ENCODE measurements at places on chromosomes 16 and 17.

- DNase-seq = peak; percentile 37
Measured at GRCh38 chr17:16486373-16487250, 5.4 kb downstream of the LRRC75A start.

- DNase-seq = no peak
Measured at GRCh38 chr17:74856112-74856511, 3.6 kb downstream of the GRIN2C start.

DNA sequence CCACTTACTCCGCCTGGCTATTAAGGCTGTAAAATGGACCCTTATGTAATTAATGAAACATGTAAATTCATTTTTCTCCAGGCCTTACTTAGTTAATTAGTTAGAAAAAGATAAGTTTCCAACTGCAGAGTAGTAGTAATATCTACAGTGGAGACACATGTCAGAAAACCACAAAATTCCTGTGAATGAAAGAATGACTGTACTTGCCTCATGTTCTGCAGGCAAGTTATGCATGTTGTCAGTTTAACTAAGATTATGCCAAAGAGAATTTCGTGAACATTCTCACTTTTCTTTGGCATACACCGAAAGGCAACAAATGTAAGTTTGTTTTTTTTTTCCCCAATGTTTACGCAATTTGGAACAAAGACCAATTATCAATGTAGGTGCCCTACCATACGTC, 16.8 kb upstream of the CCL1 start:
- no peak for DNase-seq

- DNase-seq = no peak
Measured at GRCh38 chr16:49051576-49051975, 230.1 kb downstream of the CBLN1 start.

GRCh38 chr16:72120026-72120425, 26.4 kb downstream of the DHX38 start:
- no peak for DNase-seq

DNA sequence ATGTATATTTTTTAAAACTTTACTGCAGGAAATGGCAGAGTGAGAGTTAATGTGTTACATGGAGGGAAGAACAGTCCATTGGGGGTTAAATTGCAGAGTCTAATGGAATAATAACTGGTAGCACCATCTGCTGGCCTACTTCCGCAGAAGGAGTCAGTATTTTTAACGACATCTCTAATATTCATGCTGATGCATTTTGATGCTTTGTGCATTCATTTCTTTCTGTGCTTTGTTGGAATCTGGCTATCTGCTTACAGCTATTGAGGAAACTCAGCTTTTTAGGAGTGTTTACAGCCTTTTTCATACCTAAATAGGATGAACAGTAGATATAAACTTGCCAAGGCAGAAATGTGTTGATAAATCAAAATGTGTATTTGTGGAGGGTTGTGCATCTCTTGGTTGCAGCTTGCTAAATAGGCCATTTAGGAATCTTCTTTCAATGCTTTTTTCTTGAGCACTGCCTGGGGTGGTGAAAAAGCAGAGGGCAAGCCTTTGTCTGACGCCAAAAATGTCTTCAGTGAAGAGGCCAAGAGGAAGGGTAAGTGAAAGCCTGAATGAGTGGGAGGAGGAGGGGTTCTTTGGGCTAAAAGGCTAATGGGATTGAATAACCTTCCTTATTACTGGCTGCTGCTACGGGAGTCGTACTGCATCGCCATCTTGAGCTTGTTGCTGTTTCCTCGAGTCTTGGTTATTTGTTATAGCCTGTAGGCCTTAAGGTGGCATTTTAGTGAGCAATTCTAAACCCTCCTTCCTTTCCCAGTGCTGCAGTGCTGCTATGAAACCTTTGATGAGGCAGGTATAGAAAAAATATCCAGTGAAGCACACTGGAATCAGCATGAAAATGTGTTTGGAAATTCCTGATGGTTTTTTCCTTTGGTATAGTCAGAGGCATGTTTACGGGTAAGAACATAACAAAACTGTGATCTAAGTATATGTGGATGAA, 153.3 kb downstream of the CHD9 start:
- DNase-seq = peak; percentile 59

- no peak for DNase-seq
Measured at GRCh38 chr17:30334421-30334820, 564 bp upstream of the TMIGD1 start.

DNA sequence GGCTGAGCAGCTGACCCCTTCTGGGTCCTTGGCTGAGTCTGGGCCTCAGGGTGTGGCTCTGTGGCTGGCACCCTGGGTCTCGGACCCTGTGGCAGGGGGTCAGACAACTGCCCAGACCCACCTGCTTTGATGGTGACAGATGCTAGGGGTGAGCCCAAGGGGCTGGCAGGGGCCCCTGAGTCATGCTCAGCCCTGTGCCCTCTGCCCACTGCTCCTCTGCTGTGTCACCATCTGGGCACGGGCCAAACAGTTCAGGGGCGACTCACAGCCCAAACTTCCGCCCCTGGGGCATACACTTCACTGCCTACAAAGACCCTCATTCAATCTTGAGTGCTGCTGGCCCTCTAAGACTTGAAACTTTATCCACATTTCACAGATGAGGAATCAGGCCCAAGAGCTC, 5.7 kb downstream of the ADGRG1 start:
- no peak for DNase-seq

GRCh38 chr17:5846001-5846400, 224.2 kb upstream of the WSCD1 start:
- DNase-seq = no peak

DNA sequence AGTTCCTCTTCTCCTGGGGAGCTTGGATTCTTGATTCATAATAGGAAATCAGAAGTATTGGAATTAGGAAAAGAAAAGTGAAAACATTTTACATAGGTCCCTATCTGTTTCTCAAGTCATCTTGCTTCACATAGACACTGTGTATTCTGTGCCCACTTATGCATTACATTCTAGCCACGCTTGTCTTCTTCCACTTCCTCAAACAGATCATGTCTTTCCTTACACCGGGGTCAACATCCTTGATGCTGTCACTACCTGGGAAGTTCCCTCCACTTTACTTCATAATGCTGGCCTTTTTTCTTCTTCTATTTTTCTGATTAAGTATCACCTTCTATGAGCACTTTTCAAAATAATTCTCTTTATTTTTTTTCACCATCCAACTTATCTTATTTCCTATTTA, 606.4 kb upstream of the CDH8 start:
- no peak for DNase-seq

DNA sequence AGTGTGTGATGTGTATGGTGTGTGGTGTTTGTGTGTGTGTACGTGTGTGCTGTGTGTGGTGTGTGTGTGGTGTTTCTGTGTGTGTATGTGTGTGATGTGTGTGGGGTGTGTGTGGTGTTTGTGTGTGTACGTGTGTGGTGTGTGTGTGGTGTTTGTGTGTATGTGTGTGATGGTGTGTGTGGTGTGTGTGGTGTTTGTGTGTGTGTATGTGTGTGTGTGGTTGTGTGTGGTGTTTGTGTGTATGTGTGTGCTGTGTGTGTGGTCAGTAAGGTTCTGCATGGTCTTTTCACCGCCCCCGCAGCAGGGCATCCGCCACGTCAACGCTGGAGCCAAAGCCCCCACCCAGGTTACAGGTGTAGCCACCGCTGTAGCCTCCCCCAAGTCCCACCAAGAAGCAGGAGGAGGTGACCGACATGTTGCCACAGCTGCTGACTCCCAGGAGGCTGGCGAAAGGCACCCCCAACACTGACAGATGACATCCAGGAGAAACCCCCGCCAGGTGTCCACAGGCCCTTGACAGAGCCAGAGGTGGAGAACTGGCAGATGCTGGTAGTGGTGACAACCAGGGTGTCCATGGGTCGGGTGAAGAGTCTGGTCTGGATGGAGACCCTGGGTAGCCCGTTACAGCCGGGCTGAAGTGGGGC, 9.3 kb upstream of the KRT17 start:
- DNase-seq = no peak

DNA sequence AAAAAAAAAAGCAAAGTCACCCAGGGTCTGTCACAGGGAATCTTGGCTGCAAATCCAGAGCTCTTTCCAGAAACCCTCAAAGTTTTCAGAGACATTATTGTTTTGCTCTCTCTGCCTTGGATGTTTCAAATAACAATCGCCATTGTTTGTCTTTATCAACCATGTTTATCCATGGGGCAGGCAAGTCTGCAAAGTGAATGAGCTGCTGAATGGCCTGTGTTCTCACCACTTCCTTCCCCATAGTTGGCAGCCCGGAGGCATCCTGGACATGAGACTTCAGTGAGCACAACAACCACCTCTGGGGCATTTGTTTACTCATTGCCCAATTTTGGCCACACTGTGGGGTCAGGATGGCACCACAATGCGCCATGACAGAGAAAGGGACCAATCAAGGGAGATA, 53.1 kb upstream of the USP7 start:
- DNase-seq = no peak

- DNase-seq = no peak
Measured at GRCh38 chr17:56314026-56314425, 160.8 kb downstream of the ANKFN1 start.

DNA sequence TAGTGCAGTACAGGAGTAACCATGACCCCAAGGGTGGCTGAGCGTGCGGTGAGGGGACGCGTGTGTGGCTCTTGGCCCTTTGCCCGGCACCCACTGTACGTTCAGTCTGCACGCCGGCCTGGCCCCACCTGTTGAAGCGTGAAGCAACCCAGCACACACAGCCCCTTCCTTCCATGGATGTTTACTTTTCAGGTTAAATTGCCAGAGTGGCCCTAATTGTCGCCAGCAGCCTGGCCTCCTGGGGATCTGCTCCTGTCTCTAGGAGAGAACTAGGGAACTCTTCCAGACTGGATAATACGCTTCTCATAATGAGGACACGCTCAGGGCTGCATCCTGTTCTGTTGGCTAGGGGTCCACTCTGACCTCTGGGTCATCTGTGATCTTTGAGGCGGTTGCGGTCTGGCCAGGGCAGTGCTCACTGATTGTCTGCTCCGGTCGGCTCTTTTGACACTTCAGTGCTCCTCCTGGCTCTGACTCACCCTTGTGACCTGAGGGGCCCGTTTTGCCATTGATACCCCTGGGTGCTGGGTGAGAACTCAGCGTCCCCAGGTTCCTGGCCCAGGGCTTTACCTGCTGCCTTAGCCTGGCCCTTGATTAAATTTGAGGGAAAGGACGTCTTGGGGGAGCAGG, 27.7 kb downstream of the TPSG1 start:
- no peak for DNase-seq

DNA sequence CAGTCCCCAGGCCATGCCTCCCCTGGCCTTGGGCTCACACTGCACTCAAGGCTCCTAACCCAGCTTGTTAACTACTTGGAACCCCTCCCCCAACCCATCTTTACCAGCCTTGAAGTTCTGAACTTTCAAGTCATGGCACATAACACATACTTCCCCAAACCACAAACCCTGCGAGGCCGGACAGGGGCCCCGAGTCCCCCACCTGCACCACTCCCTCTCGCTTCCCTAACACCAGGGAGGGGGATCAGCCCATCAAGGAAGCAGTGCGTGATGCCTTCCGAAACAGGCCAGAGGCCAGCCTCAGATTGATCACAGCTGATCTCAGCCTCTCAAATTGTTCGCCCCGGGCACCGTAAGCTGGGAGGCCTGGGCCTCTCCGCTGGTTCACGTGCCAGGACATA, 3.0 kb upstream of the NLRC3 start:
- no peak for DNase-seq

DNA sequence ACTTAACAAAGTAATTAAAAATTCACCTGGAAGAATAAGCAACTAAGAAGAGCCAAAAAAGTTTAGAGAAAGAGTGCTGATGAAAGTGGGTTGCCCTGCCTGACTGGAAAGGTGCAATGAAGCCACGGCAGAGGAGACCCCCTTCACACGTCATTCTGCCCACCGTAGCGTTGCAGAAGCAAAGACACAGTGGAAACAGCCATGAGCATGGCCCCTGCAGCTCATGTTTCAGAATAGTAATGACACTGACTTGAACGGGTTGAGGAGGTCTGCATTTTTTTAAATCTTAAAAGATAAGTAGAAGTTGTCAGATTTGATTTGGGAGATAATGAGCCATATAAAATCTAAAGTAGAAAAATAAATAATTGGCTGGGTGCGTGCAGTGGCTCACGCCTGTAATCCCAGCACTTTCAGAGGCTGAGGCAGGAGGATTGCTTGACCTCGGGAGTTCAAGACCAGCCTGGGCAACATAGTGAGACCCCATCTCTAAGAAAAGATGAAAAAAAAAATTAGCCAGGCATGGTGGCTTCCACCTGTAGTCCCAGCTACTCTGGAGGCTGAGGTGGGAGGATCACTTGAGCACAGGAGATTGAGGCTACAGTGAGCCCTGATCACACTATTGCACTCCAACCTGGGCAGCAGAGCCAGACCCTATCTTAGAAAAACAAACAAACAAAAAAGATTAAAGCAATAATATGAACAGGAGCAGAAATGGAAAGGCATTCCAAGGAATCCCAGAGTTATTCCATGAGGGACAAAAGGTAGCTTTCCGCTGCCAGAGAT, 184.6 kb downstream of the LGALS9B start:
- no peak for DNase-seq

DNA sequence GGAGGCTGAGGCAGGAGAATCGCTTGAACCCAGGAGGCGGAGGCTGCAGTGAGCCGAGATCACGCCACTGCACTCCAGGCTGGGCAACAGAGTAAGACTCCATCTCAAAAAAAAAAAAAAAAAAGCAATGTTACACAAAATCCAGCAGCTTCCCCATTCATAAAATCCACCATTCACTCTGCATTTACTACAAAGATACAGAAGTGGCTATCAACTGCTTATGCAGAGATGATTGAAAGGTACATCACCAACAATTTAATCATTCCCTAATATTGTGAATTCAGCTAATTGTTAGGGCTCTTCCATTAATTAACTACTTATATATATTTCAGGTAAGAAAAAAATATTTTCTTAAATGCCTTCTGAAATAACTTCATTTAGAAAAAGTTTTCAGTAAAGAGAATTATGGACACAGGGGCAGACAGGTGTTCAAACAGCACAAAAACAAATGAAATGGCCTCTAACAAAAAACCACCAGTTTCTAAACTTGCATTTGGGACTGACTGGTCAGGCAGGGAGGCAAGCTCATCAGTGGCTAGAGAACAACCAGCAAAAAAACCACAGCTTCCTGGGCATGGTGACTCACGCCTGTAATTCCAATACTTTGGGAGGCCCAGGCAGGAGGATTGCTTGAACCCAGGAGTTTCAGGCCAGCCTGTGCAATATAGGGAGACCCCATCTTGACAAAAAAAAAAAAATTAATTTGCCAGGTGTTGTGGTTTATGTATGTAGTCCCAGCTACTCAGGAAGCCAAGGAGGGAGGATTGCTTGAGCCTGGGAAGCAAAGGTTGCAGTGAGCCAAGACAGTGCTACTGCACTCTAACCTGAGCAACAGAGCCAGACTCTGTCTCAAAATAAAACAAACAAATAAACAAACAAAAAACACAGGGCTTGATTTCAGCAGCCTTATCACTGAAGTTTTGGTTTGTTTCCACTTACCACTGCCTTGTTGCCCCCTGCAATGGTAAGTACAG, 26.3 kb downstream of the ERN1 start:
- no peak for DNase-seq

- no peak for DNase-seq
Measured at GRCh38 chr16:85525420-85526184, 87.5 kb upstream of the GSE1 start.

All from kidney epithelial cell (primary cell).